ENCODE measurements at places on chromosomes 6 and 20.
A peak's percentile ranks its signal among the peaks of the same experiment; 100 is the strongest.

- DNase-seq = peak; percentile 91
Measured at GRCh38 chr6:69090132-69090531, 455.1 kb downstream of the ADGRB3 start.

GRCh38 chr20:57389695-57390603, 1.2 kb upstream of the RBM38 start:
- no peak for DNase-seq

DNA sequence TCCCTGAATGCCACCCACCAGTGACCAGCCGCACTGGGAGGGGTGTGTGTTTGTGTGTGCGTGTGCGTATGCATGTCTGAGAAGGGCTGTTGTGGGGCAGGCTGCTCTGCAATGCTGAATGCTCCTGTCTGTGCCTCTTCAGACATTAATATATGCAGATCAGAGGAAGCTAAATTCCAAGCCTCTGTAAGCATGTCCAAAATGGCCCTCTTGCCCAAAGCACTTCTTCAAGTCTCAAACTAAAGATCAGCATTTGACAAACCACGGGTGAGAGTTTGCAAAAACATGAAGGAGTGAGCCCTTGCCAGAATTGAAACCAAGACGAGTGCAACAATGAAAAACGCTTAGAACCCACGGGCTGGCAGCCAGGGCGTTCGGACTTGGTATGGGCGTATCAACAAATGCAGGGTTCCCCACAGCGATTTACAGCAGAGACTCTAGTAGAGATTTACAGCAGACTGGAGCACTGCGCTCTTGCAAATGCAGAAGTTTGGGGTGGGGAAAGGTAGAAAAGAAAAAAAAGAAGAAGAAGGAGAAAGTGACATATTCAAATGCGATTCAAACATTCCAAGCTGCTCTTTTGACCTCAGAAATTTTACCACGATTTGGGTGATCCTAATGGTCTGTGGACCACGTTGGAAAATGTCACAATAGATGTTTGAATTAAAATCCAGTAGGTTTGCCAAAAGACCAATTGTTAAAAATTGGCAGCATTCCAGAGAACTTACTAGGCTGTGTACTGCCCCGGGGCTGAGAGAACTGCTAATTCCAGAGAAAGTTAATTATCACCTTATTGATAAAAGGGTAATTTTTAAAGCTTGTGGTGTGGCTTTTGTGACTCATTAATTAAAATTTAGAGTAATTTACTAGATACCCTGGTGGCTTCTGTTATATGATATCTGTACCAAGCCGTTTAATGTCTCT, 3.5 kb downstream of the SCML4 start:
- no peak for DNase-seq

- peak; percentile 76 for DNase-seq
Measured at GRCh38 chr6:15148356-15148946, 97.4 kb upstream of the JARID2 start.

GRCh38 chr6:56789342-56789741, 146.7 kb upstream of the DST start:
- DNase-seq = no peak

DNA sequence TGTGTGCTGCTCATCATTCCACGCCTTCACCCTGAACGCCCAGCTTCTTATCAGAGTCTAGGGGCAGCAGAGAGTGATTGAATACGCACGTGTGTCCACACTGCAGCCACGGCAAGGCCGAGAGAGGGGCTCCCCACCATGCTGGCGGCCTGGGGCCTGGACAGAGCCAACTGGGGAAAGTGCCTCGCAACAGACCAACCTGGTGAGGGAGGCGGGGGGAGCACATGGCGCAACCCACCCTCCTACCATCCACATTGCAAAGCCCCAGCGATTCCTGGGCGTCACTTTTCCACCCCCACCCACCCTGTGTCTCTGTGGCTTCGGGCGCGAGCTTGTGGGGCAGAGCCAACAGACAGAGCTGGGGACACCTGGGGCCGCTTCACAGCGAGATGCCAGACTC, 66.4 kb upstream of the DUSP22 start:
- no peak for DNase-seq

DNA sequence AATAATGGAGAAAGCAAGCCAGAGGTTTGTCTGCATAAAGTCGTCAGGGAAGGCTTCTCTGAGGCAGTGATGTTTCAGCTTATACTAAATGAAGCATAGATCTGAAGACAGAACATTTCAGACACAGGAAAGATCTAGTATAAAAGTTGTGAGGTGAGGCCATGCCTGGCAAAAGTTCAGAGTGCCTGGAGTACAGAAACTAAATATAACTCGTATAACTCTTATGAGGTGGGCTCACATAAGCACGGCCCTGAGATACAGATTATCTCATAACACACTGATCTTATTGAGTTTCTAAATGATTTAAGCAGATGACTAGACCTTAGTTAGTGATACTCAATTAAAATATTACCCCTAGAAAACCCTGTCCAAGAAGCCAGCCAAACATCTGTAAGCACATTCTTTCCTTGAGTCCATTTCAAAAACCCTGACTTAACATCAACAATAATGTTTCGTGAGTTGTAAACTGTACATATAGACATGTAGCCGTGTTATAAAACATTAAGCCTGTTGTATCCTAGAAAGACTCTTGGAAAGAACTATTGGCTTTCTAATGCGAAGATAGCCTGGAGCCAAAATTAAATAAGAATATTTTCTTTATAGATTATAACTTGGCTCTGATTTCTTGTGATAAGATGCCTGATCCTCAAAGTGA, 667.6 kb downstream of the TENT5A start:
- no peak for DNase-seq

DNA sequence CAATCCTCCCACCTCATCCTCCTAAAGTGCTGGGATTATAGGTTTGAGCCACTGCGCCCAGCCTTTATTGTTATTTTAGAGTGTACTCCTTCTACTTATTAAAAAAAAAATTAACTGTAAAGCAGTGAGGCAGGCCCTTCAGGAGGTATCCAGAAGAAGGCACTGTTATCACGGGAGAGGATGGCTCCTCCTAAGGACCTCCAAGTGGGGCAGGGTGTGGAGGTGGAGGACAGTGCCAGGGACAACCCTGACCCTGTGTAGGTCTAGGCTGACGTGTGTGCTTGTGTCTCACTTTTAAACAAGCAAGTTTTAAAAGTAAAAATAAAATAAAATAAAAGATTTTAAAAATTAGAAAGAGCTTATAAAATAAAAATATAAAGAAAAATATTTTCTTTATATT, 23.7 kb upstream of the TAF4 start:
- DNase-seq = no peak

- no peak for DNase-seq
Measured at GRCh38 chr6:31718265-31718664, 3.1 kb downstream of the LY6G6D start.

GRCh38 chr6:28137505-28137981, 4.1 kb upstream of the ZKSCAN8 start:
- peak; percentile 46 for DNase-seq

Measured in fibroblast of skin of right biceps (primary cell).